Uterus (tissue), 4 donors: ENCODE measurements at places on chromosomes 1 and 21.

DNA sequence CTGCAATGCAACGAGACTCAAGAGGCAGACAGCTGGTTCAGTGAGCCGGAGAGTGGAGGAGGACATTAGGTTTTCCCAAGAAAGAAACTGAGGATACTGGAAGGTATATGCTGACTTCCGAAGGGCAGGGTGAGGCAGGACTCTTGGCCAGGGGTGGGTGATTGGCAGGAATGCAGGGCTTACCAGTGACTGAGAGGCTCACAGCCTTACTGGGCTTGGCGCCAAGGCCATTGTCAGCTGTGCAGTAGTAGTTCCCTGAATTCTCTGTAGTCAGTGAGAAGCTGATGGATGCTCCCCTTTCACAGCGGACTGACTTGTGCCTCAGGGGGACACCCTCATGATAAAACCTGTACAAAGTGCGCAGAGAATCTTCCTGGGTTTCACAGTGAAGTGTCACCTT, 9.6 kb downstream of the FCRL5 start:
- no peak for DNase-seq

DNA sequence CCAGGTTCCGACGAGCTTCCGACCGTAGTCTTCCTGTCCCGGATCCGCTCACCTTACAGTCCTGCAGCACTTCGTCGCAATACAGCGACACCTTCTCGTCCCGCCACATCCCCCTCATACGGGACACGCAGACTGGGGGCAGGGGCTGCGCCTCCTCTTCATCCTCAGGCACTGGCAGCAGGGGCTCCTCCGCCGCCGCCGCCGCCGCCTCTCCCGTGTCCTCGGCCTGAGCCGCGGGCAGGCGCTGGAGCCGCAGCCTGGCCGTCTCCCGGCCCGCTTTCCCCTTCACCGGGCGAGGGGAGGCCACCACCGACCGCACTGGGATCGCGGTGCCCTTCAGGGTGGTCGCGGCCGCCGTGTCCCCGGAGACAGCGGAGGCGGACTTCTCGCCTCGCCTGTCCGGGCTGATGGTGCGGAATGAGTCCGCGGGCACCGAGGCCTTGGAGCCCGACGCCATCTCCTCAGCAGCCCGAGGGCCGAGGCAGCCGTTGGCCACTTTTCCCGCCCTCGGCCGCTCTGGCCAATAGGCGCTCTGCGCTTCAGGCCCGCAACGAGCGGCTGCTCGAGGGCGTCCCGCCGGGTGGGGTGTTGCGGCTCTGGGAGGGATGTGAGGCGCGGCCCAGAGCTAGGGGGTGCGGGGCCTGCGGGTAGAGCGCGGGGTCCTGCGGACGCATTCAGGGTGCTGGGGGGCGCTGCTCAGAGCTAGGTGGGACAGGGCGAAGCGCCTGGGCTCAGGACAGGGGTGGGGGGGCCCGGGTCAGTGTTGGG, at the start of gene SHCBP1L:
SHCBP1L (minus strand) TSS at position 490 of the 768 bp plus-strand sequence; CDS start at position 457, 33 bp downstream.
- no peak for DNase-seq

DNA sequence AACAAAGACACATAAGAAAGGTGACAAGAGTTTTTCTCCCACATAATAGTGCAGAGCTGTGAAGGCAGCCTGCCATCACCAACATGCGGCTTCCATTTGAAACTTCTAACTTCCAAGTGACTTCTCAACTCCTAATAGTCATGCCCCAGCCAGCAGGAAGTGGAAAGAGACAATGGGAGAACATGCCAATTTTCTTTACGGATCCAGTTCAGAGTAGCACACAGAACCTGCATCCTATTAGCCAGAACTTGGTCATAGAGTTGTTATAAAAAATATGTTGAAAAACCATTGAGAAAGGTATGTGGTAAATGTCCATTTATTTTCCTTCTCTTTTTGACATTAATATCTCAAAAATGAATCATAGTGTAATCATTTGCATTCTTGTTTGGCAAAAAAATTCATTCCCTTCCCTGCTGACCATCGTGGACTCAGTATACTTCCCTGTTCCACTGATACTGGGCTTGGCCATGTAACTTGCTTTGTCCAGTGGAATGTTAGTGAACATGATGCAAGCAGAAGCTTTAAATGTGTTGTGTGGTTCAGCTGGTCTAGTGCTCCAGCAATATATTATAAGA, 197.4 kb downstream of the SEC16B start:
- DNase-seq = no peak

GRCh38 chr1:212565079-212565478, 43.5 kb upstream of the ATF3 start:
- DNase-seq = no peak

- no peak for DNase-seq
Measured at GRCh38 chr1:247241691-247242090, 14.2 kb upstream of the VN1R5 start.

- DNase-seq = no peak
Measured at GRCh38 chr21:33663241-33663640, 20.9 kb downstream of the ITSN1 start.

GRCh38 chr1:56378341-56379070, 200.9 kb downstream of the PLPP3 start:
- peak; percentile 22 for DNase-seq

- no peak for DNase-seq
Measured at GRCh38 chr1:185017966-185018365, 27.4 kb upstream of the RNF2 start.

- DNase-seq = no peak
Measured at GRCh38 chr1:68103884-68104554, 53.6 kb upstream of the DIRAS3 start.

DNA sequence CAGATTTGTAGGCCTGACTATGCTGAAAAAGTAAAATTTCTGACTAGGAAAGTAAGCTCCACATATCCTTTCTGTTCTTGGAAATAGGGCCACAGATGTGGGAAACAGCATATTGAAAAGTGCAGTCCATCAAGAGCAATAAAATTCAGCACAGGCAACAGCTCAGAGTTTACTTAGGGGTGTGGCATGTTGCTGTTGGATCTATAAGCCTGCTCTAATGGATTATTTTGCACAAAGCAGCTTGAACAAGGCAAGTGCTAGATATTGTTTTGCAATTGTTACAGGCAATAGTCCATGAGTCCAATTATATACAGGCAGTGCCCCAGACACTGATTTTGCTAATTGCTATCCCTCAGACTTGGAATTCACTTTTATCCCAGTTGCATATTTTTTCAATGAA, 289.8 kb upstream of the SNX7 start:
- DNase-seq = no peak

GRCh38 chr1:109116286-109116685, 2.4 kb downstream of the ELAPOR1 start:
- DNase-seq = no peak

DNA sequence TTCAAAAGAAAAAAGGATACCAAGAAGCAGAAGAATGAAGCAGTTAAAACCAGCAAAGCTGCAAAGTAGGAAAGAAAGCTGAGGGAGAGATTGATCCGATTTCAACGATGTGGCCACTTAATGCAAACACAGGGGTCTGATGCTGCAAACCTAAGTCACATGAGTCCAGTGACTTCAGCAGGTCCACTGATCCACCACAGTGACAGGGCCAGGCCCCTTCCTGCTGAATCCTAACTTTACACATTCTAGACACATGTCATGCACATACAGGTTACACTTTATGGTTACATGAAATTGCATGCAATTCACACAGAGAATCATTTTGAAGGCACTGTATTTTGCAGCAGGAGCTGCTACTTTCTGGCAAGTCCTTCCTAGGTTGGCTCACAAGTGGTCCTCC, 59.0 kb upstream of the LBR start:
- no peak for DNase-seq

GRCh38 chr1:114154963-114155322, 1.3 kb upstream of the SYT6 start:
- no peak for DNase-seq

DNA sequence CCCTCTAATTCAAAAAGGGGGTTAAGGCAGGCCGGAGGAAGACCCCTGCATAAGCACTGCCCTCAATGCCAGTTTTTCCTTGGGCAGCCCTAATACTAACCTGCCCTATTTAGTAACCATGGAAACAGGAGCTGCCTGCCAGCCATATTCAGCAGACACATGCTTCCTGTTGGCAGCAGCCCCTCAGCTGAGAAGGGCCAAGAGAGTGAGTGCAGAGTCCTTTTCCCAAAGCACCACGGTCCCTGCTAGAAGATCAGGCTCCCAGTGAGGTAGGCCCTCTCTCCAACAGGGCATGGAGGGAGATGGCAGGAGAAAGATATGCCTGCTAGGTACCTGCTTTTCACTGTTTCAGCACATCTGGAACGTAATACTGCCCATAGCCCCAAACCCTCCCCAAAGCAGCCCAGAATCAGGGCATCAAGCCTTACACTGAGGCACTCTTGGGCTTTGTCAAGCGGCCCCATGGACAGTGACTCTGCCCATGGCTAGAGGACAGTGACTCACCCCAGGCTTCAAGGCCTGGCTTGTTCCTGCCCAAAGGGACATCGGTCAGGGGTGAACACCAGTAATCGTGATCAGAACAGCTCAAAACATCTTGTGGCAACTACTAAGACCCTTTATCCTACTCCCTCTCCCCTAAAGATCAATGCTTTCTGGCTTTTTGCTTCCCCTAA, 64.5 kb downstream of the BCAR3 start:
- DNase-seq = no peak

- DNase-seq = no peak
Measured at GRCh38 chr1:154595621-154596020, 12.4 kb downstream of the ADAR start.

- no peak for DNase-seq
Measured at GRCh38 chr1:204598319-204598969, 82.2 kb downstream of the MDM4 start.

- no peak for DNase-seq
Measured at GRCh38 chr1:43783096-43783670, 75.8 kb downstream of the ST3GAL3 start.

DNA sequence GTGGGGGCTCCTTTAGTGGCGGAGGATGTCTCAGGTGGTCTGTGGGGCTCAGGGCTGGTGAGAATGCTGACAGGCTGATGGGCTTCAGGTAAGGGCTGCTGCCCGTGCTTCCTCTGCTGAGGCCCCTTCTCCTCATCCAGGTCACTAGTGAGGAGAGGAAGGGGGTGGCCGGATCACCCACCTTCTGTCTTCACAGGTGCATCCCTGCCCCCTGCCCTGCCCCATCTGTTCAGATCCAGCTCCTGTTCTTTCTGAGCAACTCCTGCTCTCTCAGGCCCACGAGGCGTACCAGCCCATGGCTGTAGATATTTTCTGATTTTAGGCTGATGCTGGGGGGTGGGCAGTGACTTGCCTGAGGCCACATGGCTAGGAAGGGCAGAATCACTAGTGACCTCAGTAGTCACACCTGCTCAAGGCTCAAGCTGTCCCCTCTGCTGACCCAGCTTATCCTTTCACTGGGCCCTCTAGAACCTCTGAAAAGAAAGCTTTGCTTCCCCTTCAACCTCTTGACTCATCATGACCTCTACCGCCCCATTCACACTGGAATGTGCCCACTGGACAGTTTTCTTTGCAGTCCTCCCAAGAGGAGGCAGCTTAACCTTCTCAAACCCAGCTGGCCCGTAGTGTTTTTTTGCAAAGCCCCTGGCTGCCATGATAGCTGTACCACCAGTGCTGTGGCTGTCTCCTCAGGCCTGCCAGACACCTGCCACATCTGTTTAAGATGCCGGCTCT, 14.8 kb downstream of the DCST2 start:
- DNase-seq = no peak

GRCh38 chr21:44370786-44371410, 17.5 kb downstream of the TRPM2 start:
- DNase-seq = no peak

GRCh38 chr1:29264773-29265389, 28.6 kb downstream of the PTPRU start:
- no peak for DNase-seq

DNA sequence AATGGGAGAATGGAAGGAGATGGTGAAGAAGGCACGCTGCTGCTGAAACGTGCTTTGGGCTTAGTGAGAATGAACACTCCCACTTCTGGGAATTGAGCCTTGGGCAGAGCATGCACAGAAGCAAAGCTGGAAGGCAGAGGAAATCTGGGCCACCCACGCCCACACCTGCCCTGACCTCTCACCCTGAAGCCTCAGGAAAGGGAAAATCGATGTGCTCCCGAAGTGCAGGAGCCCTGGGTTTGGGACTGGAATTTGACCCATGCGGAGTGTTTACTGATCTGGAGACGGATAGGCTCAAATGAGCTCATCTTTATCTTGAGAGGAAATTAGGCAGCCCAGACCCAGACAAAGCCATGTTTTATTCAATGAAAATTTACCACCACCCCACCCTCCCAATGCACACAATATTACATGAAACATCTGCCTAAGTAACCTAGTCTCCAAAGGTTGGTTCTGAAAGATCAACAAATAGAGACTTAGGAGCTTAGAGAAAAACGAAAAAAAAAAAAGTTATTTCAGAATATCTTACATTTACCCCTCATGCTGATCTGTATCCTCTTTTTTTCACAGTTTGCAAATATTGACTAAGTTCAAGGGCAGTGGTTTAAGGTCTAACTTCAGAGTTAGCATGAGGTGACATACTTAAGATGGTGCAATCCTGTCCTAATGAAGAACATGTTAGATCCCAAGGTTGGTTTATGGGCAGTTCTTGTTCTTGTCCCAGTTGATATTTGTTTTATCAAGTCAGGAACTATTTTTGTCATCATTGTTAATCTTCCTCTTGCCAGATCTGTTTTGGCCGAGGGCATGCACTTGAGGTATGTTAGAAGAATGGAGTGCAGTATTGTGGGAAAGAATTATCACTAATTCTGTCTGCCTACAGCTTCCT, 63.0 kb downstream of the PROX1 start:
- DNase-seq = no peak

- no peak for DNase-seq
Measured at GRCh38 chr1:100881687-100882086, 13.0 kb downstream of the EXTL2 start.

DNA sequence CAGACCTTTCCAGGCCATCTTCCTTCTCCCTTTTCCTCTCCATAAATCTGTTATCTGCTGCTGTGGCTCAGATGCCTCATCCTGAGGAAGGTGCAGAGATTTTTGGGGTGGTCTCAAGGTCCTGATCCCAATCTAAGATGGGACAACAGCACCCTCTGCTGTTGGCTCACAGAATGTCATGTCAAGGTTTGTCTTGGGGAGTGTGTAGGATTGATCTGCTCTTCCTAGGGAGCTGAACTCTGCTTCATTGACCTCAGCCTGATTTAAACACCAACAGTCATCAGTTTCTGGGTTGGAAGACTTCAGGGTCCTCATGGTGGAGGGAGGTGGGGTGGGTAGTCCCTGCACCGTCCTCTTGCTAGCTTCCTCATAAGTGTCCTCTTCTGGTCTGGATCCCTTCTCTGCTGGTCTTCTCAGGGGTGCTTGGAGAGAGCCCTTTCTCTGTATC, 62.8 kb upstream of the LAX1 start:
- DNase-seq = peak; percentile 70
